ENCODE measurements at places on chromosomes 12 and 14.

- DNase-seq, result no peak
Measured at GRCh38 chr12:45914090-45914489, 76.3 kb downstream of the SCAF11 start.

DNA sequence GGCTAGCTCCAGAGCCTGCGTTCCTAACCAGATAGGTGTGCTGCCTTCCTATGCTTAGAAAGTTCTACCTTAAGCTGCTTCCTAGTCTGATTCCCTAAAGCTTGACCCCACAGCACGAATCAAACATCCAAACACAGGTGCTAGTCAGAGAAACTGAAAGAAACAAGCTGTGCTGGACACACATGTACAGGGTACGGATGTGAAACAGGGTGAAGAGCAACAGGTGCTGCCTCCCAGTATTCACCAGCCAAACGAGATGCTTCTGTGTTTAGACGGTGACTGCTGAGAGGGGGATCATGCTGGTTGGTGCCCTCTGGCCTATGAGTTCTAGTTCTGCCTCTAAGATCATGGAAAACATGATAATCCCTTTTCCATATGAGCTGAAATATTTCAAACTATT, 105.3 kb downstream of the GRIP1 start:
- no peak for DNase-seq

GRCh38 chr14:41476526-41476925, 130.2 kb upstream of the LRFN5 start:
- no peak for DNase-seq

DNA sequence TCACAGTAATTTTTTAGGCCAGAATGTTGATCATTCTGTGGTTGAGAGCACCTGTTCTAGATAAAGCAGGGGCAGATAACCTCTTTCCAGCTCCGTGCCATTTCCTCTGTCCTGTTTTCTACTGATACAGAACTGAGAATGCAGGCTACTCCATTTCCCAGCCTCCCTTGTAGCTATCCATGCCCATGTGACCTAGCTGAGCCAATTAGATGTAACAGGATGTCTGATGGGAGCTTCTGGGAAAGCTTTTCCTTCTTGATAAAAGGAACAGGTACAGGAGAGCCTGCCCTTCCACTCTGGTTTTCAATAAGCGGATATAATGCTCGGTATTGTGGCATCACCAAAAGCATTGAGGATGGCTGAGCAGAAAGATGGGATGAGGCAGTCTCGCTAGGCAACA, 54.2 kb downstream of the LRRC74A start:
- no peak for DNase-seq
